ENCODE measurements at places on chromosomes 6 and 20.

DNA sequence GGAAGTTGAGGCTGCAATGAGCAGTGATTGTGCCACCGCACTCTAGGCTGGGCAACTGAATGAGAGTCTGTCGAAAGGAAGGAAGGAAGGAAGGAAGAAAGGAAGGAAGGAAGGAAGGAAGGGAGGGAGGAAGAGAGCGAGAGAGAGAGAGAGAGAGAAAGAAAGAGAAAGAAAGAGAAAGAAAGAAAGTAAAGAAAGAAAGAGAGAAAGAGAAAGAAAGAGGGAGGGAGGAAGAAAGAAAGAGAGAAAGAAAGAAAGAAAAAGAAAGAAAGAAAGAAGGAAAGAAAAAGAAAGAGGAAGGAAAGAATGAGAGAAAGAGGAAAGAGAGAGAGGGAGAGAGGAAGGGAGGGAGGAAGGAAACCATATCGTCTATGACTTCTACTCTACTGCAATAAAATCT is 60.2 kb downstream of the OPRM1 start:
- DNase-seq = no peak

DNA sequence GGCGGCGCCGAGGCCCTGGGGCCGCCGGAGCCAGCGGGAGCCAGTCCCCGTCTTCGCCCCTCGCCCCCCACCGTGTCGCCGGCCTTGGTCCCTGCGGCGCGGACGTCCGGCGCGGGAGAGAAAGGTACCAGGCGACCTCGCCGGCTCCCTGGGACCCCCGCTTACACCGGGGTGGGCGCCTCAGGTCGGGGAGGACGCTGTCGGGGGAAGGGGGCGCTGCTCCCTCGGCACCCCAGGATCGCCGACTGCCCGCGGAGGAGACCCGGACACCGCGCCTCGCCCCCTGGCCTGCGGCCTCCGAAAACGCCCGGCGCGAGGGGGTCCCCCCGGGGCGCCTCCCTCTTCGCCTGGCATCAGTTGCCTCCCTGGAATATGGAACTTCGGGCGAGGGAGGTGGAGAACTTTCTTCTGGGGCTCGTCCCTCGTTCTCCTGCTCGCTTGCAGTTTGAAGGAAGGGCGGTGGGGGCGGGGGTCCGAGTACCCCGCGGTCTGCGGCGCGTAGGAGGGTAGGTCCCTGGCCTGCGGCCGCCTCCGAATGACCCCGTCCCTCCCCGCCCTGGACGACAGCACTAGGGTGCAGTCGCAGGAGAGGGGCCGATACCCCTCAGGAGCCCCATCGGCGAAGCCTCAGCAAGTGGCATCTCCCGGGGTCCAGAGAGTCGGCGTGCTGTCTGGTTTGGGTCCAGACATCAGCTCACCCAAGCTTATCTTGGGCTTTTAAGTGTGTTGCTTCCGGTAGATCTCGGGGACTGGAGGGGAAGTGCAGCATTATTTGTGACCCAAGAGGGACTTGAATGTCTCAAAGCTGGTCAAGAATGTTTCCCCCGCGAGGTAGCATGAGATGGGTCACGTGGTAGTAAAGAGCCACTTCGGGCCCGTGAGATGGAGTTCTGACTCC is 549 bp downstream of the ANKRD6 start:
- peak; percentile 27 for DNase-seq

DNA sequence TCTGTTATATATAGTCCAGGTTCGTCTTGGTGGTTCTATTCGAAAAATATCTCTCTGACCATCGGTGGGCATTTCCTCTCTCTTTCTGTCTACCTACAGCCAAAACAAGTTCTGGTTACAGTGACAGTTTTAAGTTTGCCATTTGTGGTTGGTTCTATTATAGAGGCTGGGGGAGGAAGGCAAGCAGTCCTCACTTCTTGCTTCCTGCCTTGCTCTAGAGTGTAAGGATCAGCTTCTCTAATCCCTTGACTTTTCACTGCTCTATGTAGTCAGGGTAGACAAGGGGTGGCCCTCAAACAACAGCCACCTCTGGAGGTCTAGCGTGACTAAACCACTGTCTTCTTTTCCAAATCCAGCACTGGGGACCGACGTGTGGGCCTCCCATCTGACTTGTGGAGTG is 16.1 kb downstream of the E2F3 start:
- DNase-seq = no peak

- DNase-seq = peak; percentile 58
These were observed 646 bp downstream of the RPS6KA2 start for GRCh38 chr6:166626177-166627032.

- DNase-seq = no peak
These were observed 23.9 kb upstream of the NAA20 start for GRCh38 chr20:19992996-19993908.

- DNase-seq = no peak
These were observed 14.3 kb upstream of the PIM1 start for GRCh38 chr6:37155394-37156312.

GRCh38 chr20:4008877-4009276 is 6.5 kb downstream of the RNF24 start:
- DNase-seq = no peak

GRCh38 chr20:7362601-7363000 is 577.7 kb downstream of the HAO1 start:
- no peak for DNase-seq

DNA sequence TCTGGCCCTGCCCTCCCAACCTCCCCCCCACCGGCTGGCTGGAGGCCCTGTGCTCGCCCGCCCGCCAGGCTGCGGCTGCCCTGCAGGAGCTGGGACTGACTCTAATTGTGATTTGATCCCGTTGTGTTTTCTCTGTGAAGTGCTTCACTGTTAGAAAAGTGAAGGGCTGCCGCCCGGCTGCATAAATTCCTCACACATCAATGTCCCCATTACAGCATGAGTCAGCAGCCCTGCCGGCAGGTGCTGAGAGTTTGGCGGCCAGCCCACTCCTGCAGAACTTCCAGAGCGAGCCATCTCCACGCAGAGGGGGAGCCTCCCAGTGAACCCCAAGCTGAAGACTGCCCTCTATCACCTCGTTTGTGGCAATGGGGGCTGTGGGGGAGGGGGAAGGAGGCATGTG is 137.9 kb downstream of the DLL1 start:
- DNase-seq = peak; percentile 59

GRCh38 chr6:106858653-106859092 is 115.9 kb downstream of the CD24 start:
- peak; percentile 54 for DNase-seq

All from mucosa of descending colon (tissue), 3 donors.